ENCODE measurements at places on chromosomes 3 and 15.

- no peak for DNase-seq
Observed at GRCh38 chr15:90423801-90424319, 35.8 kb downstream of the IQGAP1 start.

DNA sequence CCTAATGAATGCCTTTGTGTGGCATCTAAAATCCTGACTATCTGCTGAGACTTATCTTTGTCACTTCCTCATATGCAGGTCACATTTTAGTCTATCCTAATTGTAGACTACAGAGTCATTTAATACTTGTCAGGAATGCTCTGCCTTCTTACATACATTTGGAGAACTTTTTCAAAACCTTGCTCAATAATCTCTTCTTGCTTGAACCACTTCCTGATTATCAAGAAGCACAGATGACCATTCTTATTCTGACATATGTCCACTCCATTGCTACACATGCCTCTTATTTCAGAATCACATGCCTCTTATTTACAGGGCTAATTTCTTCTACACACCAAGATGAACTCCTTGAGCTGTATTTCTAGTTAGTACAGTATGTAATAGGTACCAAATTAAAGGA is 400.3 kb downstream of the TBC1D5 start:
- DNase-seq: no peak

DNA sequence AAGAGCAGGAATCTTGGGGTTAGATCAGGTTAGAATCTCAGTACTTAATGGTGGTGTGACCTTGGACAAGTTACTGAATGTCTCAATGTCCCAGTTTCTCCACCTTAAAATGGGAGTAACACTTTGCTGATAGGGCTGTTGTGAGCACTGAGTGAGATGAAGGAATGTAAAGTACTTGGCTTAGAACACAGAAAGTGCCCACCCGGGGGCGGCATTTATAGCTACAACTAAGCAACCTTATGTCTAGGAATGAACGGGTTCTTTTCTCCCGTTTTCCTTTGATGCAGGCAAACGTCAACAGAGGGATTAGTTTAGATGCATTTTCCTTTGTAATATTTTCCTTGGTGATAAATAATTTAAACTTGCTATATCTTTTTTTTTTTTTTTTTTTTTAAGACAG is 176.6 kb downstream of the USP13 start:
- no peak for DNase-seq

- DNase-seq: no peak
Observed at GRCh38 chr3:5035692-5036391, 56.6 kb downstream of the BHLHE40 start.

GRCh38 chr3:9229879-9230278 is 19.6 kb downstream of the SRGAP3 start:
- DNase-seq: no peak

DNA sequence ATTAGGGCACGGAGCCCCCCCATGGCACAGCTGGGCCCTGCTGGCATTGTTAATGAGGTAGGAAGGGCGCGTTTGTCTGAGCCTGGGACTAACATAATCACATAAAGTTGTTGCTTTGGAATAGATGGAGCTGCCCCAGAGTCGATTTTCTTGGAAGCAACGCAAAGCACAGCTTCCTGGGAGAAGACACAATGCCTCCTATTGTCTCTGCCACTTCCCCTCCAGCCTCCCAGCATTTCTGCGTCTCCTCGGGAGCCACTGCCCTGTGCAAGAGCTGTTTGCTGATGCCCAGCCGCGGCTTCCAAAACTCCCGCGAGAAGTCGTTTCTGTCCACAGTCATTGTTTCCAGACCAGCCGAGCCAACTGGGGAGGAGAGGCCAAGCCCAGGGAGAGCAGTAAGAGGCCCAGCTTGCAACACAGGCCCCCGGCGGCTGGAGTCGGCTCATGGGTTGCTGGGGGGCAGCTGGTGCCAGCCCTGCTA is 18.1 kb upstream of the ALDH1A3 start:
- DNase-seq: no peak
